ENCODE measurements at places on chromosomes 16 and 17.
A peak's percentile ranks its signal among the peaks of the same experiment; 100 is the strongest.

GRCh38 chr16:57612494-57612893, 15.9 kb upstream of the ADGRG1 start:
- DNase-seq: no peak

DNA sequence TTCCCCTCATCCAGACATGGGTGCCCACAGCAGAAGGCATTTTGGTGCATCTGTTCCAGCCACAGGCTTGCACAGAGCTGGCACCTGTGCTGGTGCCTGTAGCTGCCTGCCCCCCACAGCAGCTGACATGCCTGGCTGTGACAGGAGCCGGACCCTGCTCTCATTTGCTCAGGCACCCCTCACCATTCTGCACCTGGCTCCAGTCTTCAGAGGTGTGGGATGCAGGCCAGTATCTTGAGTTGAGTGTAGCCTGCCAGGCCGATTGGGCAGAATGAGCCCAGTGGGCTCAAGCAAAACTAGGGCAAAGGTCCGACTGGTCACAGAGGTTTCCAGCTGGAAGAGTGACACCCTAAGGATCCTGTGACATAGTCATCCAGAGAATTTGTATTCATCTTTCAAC, 887.7 kb downstream of the CDH11 start:
- no peak for DNase-seq

- no peak for DNase-seq
Measured at GRCh38 chr17:45364531-45365390, 47.9 kb upstream of the MAP3K14 start.

GRCh38 chr16:80803339-80804055, 901 bp downstream of the CDYL2 start:
- peak; percentile 5 for DNase-seq

DNA sequence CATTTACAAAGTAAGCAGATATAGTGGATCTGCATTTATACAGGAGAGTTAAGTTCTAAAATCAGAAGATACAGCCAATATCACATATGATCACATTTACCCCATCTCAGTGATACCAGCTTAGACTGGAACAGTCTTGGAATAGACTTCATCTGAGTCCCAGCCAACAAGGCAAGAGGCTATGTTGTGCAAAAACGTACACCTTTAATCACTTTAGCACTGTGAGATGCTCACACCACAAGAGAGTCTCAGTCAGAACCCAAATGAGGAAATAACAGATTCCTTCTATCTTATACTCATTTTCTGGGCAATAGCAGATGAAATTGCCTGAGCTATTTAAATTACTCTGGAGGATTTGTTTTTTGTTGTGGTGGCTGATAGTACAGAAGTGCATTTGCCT, 145.6 kb downstream of the ANKFN1 start:
- no peak for DNase-seq

GRCh38 chr16:57133031-57133430, 40.6 kb downstream of the CPNE2 start:
- DNase-seq: no peak

DNA sequence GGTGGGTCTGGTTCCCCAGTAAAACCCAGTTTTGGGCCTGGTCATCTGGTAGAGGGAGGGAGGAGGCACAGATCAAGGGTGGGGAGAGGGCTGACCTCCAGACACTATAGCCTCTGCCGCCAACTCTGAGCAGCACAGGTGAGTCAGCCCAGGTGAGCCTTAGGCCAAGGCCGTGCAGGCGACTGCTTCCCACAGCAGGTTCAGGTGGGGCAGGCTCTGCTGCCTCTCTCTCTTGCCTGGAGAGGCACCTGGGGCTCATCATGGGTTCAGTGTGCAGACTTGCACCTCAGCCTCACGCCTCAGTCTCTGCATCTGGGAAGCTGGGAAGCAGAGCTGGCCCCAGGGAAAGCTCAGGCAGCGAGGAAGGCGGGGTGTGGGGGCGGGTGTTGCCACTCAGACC, 37.8 kb upstream of the IL34 start:
- no peak for DNase-seq

GRCh38 chr16:11256661-11257130, 692 bp upstream of the SOCS1 start:
- DNase-seq: no peak

DNA sequence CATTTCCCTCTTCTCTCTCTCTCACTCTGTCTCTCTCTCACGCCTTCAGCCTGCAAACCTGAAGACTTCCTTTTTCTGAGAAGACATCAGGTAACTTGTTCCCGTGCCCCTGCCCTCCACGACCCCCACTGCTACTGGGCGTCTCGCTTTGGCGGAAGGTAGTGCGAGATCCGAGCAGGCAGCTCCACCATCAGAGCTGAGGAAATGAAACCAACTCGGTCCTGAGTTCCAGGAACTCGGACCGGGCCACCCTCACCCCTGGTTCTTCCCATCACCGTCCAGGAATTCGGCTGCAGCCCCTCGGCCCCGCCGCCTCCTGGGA, 585 bp downstream of the MLKL start:
- DNase-seq: no peak

DNA sequence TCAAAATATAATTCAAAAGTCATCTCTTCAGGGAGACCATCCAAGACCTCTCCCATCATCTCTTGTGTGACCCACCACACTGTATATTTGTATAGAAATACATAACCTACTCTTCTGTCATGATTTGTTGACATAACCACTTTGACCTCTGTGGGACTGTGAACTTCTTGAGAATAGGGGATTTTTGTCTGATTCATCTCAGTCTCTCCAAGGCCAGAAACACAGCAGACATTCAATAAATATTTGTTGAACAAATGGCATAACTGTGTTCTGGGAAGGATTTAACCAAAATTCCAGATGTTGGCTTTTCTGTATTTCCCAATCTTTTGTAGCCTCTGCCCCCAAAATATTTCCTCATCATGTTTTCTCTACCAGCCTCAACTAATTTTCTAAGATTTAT, 169.7 kb downstream of the CDH11 start:
- no peak for DNase-seq

DNA sequence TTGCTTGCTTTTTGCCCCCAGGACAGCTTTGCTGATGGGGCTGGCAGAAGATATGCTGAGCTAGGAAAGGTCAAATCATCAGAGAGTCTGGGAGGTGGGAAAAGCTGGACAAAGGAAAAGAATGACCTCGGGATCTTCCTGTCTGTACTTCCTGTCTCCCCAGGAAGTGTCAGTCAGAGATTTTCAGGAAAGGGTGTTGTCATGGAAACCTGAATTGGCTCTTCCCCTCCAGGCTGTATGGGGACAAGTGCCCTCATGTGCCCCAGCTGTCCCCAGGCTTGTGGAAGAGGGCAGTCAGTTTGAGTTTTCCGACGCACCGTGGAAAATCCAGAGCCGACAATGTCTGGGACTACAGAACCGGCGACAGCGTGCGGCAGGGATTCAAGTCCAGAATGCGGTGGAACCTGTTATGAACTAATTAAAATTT, 122.7 kb upstream of the ZFHX3 start:
- no peak for DNase-seq

GRCh38 chr16:11133344-11133943, 122.6 kb downstream of the SOCS1 start:
- DNase-seq: no peak

GRCh38 chr16:26505496-26505895, 561.2 kb upstream of the C16orf82 start:
- no peak for DNase-seq

GRCh38 chr17:27239046-27239445, 54.9 kb upstream of the WSB1 start:
- DNase-seq: no peak

- DNase-seq: peak; percentile 86
Measured at GRCh38 chr16:4538350-4539235, at the start of gene CDIP1. Gene CDIP1, minus strand, starts transcription at chr16:4538773. Its CDS starts 24,643 bp downstream, at chr16:4514130.

DNA sequence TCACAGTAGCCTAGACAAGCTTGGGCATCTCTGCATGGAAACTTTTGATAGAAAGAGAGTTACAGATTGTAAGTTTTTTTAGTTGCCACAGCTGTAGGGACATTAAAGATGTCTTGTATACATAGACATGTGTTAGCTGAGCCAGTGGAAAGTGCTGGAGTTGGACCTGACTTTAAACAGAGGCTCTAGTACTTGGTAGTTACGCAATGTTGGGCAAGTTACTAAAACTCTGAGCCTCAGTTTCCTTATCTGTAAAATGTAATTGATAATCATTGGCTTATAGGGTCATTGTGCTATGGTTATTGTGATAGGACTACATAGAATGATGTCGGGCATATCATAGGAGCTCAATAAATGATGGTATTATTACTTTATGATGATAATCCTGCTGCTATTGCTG, 225.8 kb upstream of the CPHXL start:
- no peak for DNase-seq

DNA sequence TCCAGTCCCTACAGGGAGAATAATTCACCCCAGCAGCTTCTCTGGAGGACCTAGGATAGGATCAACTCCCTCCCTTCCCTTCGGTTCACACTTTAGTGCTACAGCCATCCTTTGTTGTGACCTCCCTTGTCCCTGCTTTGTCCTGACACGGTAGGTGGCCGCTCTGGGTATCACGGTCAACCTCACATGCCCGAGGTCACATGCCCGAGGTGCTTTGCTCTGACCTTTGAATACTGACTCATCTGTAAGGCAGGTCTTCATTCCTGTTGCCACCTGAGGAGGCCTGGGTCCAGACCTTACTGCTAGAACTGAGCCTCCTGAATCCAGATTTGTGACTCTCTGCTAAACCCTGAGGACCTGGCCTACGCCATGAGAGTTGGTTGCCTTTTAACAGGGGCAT, 19.7 kb downstream of the ALKBH5 start:
- no peak for DNase-seq

- no peak for DNase-seq
Measured at GRCh38 chr16:55076053-55076452, 145.4 kb downstream of the IRX5 start.

GRCh38 chr17:42472709-42473521, 14.2 kb downstream of the ATP6V0A1 start:
- DNase-seq: no peak

- DNase-seq: no peak
Measured at GRCh38 chr17:67602444-67602843, 115.3 kb upstream of the NOL11 start.

DNA sequence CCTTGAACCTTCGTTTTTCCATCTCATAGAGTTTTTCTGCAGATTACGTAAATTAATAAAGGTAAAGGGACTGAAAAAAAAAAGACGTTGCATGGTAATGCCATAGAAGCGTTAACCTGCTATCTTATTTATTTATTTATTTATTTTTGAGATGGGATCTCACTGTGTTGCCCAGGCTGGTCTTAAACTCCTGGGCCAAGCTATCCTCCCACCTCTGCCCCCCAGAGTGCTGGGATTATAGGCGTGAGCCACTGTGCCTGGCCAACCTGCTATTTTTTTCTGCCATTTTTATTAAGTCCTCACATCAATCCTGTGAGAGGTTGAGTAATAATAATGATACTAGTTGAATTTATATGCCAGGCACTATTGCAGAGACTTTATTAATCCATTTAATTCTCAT, 7.9 kb downstream of the MSI2 start:
- no peak for DNase-seq

- DNase-seq: no peak
Measured at GRCh38 chr16:8798174-8798527, 512 bp downstream of the PMM2 start.

- peak; percentile 99 for DNase-seq
Measured at GRCh38 chr17:18038861-18039534, at the start of the genes ATPAF2 and GID4. Gene ATPAF2, minus strand, starts transcription at chr17:18039168. Its CDS starts 155 bp downstream, at chr17:18039013. Gene GID4, plus strand, starts transcription at chr17:18039408. Its CDS starts 57 bp downstream, at chr17:18039465.

DNA sequence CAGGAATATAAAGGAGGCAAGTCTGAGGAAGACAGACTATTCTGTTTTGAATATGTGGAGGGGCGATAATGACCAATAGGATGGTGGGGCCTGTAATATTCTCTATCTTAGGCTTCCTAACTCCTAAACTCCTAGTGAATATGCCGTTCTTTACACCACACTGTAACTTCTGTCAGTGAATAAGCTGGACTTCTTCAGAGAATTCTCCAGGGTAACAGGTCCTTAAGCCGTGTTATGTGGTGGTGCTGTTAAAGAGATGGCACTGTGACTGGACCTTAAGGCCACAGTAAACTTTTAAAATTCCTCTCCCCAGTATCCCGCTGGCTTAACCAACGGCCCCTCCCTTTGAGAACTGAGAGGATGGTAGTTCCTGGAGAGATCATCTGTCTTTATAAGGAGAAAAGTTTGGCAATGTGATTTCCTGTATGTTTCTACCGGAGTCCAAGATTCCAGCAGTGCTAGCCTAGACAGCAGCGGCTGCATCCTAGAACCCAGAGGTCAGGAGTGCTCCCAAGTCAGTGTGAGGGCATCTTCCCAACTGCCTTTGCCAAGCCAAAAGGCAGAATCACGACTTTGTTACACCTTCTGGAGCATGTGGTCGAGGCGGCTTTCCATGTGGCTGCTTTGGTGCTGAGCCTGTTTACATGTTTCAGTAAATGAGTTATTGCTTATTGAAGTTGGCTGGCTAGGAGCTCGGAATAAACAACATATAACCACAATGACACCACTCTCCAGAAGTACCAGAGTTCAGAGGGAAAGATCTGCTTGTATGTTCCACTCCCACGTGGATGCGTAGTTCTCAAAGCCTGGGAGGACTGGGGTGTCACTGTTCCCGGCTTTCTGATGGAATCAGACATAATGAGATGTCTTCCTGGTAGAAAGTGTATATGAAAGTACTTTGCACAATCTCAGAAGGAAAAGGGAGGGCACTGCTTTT, 41.0 kb downstream of the TUBD1 start:
- no peak for DNase-seq

DNA sequence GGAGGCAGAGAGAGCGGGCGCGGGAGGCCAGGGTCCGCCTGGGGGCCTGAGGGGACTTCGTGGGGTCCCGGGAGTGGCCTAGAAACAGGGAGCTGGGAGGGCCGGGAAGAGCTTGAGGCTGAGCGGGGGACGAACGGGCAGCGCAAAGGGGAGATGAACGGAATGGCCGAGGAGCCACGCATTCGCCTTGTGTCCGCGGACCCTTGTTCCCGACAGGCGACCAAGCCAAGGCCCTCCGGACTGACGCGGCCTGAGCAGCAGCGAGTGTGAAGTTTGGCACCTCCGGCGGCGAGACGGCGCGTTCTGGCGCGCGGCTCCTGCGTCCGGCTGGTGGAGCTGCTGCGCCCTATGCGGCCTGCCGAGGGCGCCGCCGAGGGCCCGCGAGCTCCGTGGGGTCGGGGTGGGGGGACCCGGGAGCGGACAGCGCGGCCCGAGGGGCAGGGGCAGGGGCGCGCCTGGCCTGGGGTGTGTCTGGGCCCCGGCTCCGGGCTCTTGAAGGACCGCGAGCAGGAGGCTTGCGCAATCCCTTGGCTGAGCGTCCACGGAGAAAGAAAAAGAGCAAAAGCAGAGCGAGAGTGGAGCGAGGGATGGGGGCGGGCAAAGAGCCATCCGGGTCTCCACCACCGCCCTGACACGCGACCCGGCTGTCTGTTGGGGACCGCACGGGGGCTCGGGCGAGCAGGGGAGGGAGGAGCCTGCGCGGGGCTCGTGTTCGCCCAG, 1.2 kb upstream of the CBX4 start:
- no peak for DNase-seq

- DNase-seq: no peak
Measured at GRCh38 chr17:75338335-75338734, 49.1 kb upstream of the SLC25A19 start.

GRCh38 chr17:62703261-62703775, 75.8 kb downstream of the MRC2 start:
- no peak for DNase-seq
